ENCODE measurements at places on chromosomes 6 and 20. TPM values are rescaled to one million over a fixed set of nuclear protein-coding genes. Genes with fewer than 3 reads are reported as not detected.

DNA sequence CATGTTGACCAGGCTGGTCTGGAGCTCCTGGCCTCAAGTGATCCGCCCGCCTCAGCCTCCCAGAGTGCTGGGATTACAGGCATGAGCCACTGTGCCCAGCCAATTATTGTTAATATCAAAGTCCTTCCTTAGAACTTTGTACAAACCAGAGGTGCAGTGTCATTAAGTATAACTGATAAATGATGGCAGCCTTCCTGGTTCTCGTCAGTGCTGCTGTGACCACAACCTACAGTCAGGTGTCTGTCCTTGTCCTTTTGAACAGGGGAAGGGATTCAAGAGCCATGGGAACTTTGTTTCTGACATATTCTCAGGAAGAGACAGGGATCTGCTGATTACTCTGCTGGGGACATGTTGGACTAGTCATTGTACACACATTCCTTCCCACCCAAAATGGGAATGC, 103.2 kb upstream of the TIAM2 start:
- DNase-seq, result no peak

Gene RREB1
- 7.8 TPM for polyA plus RNA-seq

DNA sequence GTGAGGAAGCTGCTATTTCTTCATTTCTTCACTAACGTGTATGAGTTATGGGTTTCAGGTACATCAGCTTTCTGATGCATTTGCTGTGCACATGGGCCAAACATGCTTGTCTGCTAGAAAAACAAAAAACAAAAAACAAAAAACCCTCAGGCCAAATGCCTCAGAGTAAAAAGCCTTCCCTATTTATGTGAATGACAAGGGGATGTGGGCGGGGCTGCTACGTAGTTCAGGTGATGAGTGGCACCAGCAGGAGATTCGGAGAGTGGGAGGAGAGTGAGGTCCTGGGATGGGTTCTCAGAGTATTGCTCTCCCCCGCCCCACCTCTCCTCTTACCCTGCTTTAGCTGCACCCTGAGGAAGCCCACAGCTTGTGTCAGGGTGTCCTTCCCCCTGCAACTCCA, 596.8 kb upstream of the JAG1 start:
- peak; percentile 19 for DNase-seq

Gene AVP
- not detected for polyA plus RNA-seq

GRCh38 chr6:14502551-14502950, 385.0 kb downstream of the CD83 start:
- no peak for DNase-seq

GRCh38 chr6:108227290-108227689, 33.5 kb downstream of the SNX3 start:
- no peak for DNase-seq

GRCh38 chr6:17178326-17178725, 76.5 kb downstream of the STMND1 start:
- DNase-seq, result no peak

Gene STX11
- 4.9 TPM for polyA plus RNA-seq

GRCh38 chr20:20489054-20489453, 121.2 kb downstream of the INSM1 start:
- DNase-seq, result no peak

- DNase-seq, result no peak
Observed at GRCh38 chr6:21441386-21441785, 152.2 kb upstream of the SOX4 start.

Gene VPS16
- polyA plus RNA-seq, result 16.8 TPM

Gene LKAAEAR1
- 0.41 TPM for polyA plus RNA-seq

Gene ARHGAP40
- not detected for polyA plus RNA-seq

DNA sequence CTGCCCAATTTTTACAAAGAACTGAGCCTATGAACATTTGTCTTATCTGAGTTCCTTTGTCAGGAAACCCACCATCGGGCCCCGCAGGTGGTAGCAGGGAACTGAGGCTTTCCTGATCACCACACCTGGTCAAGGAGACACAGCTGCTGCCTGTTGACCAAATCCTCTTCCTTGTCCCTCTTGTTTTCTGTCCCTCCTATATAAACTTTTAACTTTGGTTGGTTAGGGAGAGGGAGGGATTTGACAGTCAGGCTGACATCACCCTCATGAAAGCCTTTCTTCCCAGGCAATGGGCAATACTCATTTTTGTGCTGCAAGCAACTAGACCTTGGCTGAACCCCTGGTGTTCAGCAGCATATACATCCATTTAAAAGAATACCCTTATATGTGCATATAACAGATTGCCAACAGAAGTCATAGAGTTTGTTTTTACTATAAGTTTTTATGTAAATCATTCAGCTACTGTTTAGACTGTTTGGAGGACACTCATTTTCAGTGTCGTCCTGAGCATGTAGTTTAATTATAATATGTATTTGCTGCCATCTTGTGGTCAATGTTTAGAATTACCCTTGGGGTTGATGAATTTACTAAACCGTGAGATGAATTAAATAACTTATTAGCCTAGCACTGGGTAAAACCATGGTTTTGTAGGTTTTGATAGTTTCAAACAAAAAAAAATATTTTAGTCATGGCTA, 17.0 kb downstream of the CRISP1 start:
- DNase-seq, result no peak

DNA sequence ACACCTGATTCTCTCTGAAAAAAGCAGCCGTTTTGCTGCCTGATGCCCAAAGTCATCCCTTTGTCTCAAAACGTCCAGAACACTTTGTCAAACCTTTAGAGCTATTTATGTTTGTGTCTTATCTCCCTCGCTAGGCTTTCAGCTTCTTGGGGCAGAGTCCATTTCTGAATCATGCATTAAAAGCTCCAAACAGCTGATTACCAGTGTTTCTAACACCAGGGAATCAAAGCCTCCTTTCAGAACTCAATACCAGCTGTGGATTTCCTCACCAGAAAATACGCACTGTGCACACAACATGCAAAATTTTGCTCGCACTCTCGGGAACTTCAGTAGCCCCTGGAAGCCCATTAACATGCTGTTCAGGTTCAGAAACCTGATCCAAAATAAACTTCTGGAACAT, 333.3 kb downstream of the HACE1 start:
- no peak for DNase-seq

GRCh38 chr6:91500689-91501303, 913.9 kb upstream of the MAP3K7 start:
- DNase-seq, result no peak

DNA sequence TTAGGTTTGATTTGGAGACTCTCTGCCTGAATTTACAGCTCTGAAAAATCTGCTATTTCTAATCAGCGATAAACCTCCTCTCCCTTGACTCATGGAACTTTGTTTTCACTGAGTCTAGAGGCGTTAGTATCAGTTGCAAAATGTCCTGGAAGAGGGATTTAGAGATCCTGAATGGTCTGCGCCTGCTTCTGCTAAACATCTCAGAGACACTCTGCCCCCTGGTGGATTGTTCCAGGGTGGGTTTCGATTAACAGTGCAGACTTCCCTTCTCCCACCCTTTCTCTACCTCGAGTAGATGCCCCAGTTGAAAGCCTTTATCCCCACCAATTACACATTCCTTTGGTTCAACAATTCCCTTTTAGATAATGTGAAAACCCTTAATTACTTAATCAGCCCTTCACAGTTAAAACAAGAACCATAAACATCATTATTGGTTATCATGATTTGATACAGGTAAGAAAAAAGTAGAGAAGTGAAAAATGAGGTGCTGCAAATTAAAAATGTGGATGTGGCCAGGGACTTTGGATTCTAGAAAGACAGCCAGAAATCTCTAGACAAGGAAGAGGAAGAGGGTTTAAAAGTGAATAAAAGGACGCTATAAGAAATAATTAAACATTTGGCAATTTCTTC, 5.5 kb downstream of the HTR1B start:
- peak; percentile 70 for DNase-seq

Gene CDH22
- 4.0 TPM for polyA plus RNA-seq

DNA sequence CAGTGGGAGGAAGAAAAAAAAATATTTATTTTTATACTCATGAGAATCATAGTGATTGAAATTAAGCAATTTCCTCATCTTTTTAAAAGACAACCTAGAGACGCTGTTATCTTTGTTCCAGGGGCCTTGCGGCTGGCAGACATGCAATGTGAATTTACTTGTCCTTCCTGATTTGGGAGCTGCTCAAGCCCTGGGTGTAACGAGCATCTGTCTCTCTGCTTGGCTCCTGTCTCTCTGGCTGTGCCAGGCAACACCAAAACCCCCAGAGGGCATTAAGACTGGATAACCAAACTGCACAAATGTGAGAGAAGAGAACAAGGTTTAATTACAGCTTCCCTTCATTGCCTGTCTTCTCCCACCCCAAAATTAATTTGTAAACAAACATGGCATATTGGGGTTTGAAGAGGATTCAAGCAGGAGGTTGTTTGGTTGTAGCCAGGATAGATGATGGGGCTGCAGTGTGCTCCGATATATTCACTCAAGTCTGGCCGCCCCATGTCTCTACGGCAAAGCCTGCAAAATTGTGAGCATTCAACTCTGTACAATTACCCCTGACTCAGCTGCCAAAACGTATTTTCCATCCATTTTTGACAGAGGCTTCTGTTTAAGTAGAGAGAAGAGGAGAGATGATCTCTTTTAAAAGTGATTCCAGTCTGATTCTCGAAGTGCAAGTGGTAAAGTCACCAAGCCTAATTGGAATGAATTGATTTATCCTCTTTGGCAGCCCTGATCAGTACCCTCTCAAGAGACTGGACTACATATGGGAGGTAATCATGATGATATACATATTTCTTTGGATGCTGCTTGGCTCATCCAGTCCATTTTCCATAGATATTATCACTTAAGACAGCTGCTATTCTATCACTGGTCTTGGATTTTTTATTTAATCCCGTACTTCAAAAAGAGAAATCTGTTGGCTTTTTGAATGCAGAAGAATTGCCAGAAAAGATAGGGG, 170.2 kb downstream of the SLC24A3 start:
- no peak for DNase-seq

Gene FERMT1
- 0.54 TPM for polyA plus RNA-seq

Gene ADRM1
- polyA plus RNA-seq, result 87.5 TPM

DNA sequence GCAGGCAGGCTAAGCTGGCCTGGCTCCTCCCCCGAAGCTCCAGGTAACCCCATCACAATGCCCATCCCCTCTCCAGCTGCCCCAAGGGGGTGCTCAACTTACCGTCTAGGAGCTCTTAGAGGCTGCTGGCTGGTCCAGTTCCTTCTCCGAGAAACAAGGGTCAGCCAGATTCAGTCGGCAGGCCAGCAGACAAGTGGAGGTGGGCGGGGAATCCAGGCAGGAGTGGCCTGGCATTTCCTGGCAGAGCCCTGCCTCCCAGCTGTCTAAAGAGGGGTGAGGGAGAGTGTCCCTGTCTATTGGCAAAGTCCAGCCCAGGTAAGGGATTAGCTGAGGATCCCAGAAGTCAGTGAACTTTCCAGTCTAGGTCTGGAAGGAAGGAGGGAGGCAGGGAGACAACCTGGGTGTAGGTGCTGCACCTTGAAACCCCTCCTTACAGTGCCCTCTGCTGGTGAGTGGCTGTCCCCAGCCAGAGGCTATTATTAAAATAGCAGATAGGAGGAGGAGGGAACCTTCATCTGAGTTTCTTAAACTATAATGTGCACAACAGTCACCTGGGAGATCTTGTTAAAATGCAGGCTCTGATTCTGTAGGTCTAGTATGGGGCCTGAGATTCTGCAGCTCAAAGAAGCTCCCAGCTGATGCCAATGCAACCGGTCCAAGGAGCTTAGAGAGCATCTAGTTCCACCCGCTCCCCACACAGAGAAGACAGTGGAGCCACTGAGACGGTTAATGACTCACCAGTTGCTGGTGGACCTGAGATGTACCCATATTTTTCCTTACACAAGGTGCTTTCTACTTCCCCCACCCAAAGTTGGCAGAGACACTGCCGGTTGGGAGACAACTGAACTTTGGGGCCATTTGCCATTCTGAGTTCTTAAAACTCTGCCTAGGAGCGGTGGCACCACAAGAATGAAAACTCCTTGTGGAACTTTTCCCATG, at the start of gene UNC5CL:
UNC5CL (minus strand) TSS at position 162 of the 939 bp plus-strand sequence. CDS start 4,147 bp downstream, outside the sequence.
- no peak for DNase-seq

DNA sequence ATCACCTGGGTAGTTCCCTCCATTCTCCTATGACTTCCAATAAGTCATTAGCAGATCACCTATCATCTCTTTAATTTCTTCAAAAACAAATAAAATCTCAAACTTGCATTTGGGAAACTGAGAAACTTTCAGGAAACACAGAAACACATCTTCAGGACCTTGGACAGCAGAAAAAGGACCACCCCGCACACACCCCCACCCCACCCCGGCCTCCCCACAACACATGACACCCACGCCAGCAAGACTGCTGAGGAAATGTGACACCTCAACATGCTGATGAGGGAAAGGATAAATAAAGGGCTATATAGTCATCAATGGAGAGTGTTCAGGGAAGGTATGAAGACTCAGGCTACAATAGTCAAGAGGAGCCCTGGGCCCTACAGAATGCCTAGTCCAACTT, 15.6 kb upstream of the TRIM39 start:
- DNase-seq, result no peak

DNA sequence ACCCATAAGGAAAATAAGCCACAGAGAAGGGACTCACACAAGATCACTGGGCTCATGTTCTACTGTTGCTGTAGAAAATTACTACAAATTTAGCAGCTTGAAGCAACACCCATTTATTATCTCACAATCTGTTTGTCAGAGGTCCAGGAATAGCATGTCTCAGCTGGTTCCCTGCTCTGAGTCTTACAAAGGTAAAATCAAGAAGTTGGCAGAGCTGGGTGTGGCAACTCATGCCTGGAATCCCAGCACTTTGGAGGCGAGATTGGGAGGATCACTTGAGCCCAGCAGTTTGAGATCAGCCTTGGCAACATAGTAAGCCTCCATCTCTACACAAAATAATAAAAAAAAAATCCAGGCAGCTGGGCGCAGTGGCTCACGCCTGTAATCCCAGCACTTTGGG, 28.5 kb upstream of the ZNF831 start:
- no peak for DNase-seq

- DNase-seq, result no peak
Observed at GRCh38 chr6:11341867-11342266, 109.4 kb upstream of the NEDD9 start.

DNA sequence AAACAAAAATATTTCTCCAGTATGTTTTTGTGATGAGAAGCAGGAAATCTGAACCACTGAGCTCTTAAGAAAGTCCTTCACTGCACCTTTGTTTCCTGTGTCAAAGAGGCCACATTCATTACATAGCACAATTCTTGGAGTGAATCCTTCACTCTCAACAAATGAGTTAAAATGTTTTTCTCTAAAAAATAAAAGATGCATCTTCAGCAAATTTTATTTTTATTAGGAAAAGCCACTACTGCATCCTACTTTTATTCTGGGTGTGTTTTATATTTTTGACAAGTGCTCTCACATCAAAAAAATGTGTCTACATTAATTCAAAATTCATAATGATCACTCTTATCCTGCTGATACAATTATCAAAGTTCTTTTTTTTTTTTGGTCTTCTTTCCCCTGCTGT, 76.3 kb downstream of the PLCB4 start:
- DNase-seq, result no peak

DNA sequence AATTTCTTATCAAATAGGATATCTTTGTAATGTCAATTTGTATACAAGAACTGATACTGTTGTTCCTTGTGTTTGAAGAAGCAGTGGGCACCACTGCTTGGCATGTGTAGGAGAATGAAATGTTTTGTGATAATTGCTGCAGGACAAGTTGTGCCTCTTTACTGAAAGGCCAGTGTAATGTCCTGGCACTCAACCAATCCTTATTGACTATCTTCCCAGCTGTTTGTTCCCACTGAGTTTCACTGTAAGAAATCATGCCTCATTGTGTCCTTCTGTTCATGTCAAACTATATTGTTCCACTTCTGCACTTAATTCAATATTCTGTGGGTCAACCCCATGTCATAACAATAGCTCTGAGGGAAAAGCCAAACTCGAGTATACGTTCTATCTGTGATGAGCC, 136.1 kb upstream of the FAM83B start:
- no peak for DNase-seq

- DNase-seq, result no peak
Observed at GRCh38 chr6:167892835-167893815, 66.4 kb downstream of the AFDN start.
